NCI-H510A treated with DMSO at 0.1 percent for 48 hours (cell line): ENCODE measurements at places on chromosomes 6 and 20.

DNA sequence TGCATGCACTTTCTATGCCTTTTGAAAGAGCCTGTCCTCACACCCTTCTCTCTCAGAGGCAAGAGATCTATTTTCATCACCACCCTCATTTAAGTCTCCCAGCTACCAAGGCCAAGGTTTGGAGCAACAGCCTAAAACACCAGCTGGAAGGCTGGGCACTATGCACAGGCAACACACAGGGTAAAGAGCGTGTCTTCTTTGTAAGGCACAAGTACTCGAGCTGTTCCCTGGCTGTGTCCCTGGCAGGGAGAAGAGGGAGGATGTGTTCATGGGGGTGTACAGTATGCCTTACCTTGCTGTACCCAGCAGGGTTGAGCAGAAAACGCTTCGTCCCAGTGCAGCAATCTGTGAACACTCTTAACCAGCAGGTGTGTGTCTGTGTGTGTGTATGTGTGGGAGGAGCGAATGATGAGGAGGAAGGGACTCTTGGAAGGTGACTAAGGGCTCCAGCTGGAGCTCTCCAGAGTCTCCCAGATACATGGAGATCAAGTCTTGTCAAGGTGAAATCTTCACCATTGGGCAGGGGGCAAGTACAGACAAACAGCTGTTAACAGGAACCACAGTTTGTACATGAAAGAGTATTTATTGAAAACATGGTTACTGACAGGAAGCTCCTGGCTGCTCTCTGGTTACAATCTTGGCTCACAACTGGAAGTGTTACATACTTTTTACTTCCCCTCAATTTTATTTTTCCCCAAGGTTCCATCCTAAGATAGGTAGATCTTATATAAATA, 40.8 kb downstream of the ELMO2 start:
- no peak for DNase-seq

DNA sequence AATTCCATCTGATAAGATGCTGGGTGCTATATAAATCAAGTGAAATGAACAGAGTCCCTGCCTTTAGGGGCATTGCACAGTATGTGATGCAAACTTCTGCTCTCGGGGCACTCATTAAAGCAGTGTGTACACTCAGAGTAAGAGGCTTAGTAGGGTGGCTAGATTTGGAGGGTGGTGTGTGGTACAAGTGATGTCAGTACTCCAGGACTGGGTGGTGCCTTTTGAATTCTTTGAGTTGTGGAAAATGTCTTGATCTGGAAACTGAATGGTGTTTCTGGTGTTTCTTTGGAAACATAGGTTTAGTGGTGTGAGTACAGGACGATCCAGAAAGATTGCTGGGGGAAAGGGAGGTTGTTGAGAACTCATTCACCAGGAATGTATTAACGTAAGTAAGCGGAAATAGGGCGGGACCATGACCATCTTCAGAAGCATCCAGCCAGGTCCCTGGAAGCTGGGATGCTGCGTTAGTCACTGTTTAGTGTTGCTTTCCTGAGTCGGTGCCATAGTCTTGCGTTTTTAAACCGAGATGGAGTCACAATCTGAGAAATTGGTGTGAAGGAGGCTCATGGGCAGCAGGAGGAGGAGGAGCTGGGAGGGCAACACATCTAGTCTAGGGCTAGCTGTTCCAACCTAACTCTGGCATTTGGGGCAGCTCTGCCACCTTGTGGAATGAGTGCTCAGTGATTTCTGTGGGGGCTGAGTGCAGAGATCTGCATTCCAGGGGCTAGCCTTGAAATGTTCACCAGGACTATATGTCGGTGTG, 70.3 kb downstream of the SCAND1 start:
- DNase-seq = peak; percentile 81

GRCh38 chr20:33005132-33005566, 916 bp upstream of the SUN5 start:
- no peak for DNase-seq

GRCh38 chr6:107083047-107083768, 32.1 kb downstream of the BEND3 start:
- no peak for DNase-seq

DNA sequence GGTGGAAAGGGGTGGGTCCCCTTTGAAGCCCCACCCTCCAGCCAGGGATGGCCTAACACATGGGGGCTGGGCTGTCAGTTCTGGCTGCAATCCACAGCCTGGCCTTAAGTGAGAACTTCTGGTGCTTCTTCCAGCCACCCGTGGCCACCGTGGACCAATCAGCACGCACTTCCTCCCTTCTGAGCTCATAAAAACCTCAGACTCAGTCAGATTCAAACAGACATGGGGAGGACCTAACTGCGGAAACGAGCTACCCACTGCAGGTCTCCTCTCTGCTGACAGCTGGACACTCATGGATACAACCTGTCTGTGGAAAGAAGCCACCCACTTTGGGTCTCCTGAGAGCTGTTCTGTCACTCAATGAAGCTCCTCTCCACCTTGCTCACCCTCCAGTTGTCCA, 20.4 kb upstream of the ZNF391 start:
- DNase-seq = no peak

DNA sequence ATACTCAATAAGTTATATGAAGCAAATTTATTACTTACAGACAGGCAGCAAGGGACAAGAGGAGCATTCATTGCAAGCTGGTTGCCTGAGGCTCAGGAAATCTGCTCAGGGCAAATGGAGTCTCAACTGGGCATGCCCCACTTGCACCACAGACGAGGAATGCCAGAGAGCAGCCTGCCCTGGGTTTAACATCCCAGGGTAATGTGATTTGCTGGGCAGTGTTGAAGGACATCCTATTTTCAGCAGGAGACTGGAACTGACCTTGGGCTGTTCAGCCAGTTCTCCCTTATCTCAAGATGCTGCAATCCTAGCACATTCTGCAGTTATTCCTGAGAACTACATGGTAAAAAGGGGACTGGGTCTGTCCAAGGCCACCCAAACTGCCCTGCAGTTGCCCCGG, 3.8 kb upstream of the ENTPD6 start:
- no peak for DNase-seq

DNA sequence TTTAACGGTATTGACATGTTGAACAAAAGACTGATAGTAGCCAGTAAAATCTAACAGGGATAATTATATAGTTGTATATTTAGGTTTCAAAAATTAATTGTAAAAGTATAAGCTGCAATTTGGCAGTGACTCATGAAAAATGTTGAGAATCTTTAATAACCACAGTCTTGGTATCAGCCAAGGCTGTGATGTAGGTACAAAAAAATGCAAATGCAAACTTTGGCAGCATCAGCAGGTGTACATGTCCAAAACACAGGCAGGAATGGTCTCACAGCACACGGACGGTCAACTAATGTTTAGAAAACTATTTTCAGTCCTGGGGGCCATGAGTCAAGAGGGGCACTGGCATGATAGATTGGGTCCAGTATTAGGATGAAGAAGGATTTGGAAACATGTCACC, 58.5 kb upstream of the BEND3 start:
- no peak for DNase-seq

GRCh38 chr6:131765804-131766135, 42.0 kb upstream of the ENPP1 start:
- DNase-seq = no peak

DNA sequence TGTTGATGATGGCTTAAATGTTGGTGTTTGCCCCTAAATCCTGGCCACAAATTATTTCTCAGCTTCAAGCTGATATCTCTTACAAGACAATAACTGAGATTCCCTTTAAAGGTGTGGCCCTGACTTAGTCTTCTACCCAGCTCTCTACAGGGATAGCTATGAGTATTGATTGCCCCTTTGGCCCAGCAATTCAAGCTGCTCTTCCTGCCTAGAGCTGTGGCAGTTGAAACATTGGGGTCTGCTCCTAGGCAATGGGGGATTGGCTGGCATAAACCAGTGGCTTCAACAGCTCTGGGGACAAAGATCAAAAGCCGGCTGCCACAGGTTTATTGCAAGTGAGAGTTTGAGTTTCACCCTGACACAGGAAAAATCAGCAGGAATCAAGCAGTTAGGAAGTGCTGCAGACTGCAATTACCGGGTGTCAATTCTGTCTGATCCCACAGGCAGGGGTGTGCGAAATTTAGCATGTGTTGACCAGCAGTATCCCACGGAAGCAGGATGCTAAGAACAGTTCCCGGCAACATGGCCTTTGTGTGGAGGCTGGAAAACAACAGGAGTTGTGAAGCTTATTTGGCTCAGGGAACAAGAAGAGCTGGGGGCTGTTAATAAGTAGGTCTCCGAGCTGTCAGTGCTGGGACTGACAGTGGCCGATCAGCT, 66.2 kb upstream of the IYD start:
- no peak for DNase-seq

DNA sequence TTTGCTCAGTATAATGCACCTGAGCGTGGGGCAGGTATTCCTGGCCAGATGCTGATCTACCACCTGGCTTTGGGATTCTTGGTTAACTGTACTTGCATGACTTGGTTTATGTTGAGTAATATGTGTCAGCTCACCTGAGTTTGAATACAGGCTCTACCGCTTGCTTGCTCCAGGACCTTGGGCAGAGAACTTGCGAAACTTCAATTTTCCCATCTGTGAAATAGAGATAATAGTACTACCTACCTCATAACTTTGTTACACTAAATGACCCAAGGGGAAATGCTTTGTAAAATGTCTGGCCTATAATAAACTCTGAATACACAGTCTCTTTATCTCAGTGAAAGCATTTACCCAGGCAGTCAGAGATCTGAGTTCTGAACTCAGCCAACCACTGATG, 51.8 kb downstream of the SCAND1 start:
- no peak for DNase-seq

GRCh38 chr6:115773741-115774140, 286.9 kb downstream of the FRK start:
- DNase-seq = no peak

- DNase-seq = no peak
Observed at GRCh38 chr6:24154121-24154520, 28.1 kb downstream of the NRSN1 start.

GRCh38 chr6:52377538-52378221, 15.7 kb downstream of the PAQR8 start:
- no peak for DNase-seq

- DNase-seq = peak; percentile 25
Observed at GRCh38 chr6:33427585-33428223, 7.8 kb downstream of the SYNGAP1 start.

DNA sequence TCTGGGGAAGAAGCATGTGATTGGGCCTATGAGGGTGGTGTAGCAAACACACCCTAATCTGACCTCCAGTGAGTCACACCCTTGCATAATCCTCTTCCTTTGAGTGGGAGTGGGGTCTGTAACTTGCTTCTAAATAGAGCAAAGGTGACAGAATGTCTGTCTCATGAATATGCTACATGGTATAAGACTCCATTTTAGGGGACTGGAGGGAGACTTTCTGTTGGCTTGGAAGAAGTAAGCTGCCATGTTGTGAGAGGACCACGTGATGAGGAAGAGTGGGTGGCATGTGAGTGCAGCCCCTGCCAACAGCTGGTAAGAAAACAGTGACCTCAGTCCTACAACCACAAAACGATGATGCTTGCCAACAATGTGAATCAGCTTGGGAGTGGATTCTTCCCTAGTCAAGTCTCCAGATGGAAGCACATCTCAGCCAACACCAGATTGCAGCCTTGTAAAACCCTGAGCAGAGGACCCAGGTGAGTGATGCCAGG, 3.7 kb downstream of the AK9 start:
- DNase-seq = no peak

DNA sequence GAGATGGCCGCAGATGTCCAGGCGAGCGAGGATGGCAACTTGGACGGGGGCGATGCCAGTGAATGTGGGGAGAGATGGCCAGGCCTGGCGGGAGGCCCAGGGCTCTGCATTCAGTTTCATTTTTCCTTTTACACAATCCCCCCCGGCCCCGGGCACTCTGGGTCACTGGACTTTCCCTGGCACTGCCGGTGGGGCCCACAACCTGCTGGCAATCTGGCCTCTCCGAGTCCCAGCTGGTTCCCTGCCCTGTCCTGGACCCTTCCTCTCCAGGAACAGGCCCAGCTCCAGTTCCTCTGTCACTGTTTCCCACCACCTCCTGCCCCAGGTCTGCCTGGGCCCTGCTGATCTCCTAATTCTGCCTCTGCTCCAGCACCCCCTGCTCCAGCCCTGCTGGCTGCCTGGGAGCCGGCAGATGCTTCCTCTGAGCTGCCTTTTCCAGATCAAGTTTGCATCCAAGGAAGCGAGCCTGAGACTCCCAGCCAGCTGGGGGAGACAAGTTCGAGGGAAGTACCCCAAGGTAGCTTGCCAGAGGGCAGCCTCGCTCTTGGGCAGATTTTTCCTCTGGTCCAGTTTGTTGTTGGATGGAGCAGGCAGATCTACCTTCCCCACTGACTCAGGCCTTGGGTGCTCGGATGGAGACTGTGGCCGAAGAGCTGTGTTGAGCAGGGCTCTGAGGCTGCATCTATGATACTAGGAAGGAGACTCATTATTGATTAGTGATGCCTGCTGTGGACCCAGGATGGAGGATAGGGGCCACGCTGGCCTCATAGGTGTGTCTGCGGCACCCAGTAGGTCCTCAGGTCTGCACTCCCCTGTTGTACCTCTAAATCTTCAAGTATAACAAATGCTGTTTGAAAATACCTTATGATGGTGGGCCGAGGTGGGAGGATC, 83.2 kb downstream of the CEBPB start:
- DNase-seq = no peak

DNA sequence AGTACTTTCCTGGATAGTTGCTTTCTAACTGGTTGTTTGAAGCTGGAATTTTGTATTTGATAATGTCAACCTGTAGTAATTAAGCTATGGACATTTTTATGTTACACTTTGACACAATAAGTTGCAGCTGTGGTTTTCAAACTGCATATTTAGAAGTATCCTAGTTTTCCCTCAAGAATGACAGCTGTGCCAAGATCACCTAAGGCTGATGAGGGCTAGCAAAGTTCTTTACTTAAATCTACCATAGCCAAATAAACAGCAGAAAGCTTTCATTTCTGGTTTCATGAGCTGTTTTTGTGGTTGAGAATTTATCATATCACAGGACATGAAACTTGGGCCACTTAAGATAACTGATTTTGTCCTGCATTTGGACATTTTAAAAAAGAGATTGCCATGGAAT, 30.6 kb downstream of the FAM229B start:
- no peak for DNase-seq

DNA sequence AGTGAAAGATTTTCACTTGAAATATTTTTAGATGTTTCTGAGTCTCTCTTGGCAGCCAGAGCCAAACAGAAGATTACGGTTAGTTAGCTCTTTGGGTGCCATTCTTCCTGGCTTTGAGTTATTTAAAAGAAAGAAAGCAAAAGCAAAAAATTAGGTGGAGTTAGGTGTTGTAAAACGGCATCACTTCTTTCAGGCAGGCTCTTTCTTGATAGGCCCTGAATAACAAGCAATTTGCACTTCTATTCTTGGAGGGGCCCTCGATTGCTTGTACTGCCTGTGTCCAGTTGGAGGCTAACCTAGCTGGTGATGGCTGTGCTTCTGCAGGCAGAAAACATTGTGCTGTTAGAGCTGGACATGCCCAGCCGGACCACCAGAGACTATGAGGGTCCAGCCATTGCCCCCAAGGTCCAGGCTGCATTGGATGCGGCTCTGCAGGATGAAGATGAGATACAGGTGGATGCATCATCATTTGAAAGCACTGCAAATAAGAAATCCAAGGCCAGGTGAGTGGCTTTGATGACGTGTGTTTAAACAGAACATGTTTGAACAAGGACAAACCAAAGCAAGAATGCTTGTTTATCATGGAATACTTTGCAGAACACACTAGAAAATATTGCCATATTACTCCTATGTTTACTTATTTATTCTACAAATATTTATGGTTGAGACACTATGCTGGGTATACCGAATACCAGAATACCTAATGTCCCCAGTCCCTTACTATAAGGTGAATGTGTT, 28.1 kb upstream of the ASXL1 start:
- DNase-seq = peak; percentile 96
